H9 (cell line): ENCODE measurements at places on chromosomes 7 and 10.

DNA sequence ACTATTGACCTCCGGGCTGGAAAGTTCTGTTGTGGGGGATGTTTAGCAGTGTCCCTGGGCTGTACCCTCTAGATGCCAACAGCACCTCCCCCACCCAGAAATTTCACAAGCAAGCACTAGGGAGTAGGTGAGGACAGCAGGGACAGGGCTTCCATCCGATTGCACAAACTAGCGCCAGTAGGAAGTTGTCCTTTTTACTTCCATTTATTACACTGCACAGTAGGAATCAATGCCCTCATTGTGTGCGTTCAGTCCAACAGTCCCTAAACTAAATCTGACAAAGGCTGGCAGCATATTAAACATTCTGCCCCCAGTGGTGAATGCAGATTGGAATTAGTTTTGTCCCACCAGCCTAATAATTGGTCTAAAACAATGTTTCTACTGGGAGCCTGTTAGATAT lies 6.4 kb upstream of the SOSTDC1 start:
- no peak for DNase-seq

- no peak for DNase-seq
Measured at GRCh38 chr7:64181586-64181985, 25.4 kb upstream of the ZNF735 start.

DNA sequence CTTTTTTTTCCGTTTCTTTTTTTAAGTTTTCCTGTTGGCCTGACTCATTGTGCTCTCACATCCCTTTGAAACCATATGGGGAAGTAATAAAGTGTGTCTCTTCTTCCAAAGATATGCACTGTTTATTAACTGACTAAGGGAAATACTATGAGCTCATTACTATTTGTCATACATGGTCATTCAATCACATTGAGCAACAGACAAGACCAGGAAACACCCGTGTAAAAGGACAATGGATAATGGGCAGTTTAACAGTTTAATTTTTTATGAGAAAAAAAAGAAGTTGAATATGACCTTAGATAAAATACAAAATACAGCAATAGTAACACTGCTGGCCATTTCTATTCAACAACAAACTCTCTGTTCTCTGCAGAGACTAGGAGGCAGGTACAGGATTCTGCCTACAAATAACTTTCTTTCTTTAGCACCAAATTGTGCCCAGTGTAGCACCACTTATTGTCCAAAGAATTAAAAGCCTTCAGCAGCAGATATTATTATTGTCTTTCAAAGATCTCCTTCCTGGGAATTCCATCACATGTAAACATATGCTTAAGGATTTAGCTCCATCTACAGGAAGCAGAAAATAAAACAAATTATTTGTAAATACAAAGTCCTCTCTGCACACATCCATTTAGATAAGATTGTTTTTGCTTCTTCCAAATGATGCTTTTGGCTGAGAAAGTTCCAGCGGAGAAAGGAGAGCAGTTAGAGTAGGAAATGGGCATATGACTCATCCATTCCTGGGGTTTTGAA lies 55.0 kb upstream of the AKR1E2 start:
- DNase-seq: no peak

- no peak for DNase-seq
Measured at GRCh38 chr10:120883071-120883470, 31.9 kb downstream of the WDR11 start.

GRCh38 chr10:122446668-122447423 lies 7.6 kb upstream of the ARMS2 start:
- no peak for DNase-seq

GRCh38 chr10:13822490-13822889 lies 235.7 kb downstream of the PRPF18 start:
- no peak for DNase-seq

DNA sequence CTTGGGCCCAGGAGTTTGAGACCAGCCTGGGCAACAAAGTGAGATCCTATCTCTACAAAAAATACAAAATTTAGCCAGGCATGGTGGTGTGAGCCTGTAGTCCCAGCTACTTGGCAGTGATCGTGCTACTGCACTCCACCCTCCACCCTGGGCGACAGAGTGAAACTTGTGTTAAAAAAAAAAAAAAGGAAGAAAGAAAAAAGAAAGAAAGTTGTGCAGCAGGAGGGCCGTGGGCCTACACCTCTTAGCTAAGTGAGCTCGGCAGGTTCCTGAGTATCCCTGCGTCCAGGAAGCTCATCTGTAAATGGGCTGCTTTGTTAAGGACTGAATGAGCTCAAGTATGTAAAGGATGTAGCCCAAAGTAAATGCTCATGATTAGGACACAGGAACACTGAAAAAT lies 155.0 kb downstream of the RNF216 start:
- no peak for DNase-seq

DNA sequence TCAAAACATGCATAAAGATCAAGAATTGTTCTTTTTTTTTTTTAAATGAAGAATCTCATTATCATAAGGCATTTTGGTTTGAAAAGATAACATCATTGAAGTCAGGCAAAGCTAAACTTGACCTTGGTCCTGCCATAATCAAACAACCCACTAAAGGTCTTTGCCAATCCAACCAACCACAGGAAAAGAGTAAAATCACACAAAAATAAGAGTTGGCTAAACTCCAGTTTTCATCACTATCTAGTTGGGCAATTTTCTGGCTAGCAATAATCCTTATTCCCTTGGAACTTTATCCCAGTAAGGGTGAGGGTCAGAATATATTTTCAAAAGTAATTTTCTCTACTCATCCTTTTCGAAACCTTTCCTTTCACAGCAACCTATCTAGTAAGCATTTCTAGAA lies 62.4 kb downstream of the HIBADH start:
- DNase-seq: no peak

DNA sequence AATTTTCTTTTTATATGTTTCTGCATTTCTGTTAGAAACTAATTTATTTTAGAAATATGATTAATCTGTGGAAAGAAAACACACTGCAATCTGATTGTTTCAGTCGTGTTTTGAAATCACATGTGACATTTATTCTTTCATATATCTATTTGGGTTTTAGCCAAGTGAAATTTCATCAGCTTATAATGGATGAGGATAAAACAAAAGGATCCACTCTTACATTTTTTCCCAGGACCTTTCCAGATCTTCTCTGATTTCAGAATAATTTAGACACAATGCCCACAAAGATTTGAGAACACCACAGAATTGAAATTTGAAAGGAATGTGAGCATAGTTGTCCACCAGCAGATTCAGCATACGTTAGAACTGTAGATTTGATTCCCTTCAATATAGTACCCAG lies 29.1 kb downstream of the CBLL1 start:
- DNase-seq: no peak

DNA sequence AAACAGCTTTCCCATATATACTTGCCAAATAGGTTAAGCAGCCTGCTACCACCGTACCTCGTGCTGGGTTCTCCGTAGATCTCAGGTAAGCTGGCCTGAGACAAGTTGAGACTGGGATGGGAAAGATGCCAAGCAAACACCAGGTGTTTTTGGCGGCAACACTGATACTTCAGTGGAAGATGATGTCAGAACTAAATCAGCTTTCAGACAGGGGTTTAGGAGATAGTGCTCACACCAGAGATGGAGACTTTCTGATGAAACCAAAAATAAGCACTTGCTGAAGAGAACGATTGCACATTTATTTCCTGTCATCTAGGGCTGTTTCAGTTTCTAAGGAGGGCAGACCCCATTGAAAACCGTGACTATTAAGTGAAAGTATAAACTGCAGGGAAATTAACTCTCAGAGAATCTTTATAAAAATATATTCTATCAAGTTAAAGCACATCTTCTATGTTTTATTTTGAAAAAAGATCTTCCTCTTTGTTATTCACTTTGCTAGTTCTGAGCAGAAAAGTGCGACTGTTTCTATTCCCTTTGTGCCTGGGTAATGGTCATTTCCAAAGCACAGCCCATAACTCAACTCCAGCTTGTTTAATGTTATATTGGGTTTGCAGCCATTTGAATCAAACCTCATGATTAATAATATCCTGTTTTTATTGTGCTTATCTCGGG lies 149.9 kb downstream of the CPED1 start:
- DNase-seq: no peak

- DNase-seq: no peak
Measured at GRCh38 chr10:23293973-23294590, 50.5 kb downstream of the C10orf67 start.
